A172 (cell line): ENCODE measurements at places on chromosomes 16 and 17.
A peak's percentile ranks its signal among the peaks of the same experiment; 100 is the strongest.

DNA sequence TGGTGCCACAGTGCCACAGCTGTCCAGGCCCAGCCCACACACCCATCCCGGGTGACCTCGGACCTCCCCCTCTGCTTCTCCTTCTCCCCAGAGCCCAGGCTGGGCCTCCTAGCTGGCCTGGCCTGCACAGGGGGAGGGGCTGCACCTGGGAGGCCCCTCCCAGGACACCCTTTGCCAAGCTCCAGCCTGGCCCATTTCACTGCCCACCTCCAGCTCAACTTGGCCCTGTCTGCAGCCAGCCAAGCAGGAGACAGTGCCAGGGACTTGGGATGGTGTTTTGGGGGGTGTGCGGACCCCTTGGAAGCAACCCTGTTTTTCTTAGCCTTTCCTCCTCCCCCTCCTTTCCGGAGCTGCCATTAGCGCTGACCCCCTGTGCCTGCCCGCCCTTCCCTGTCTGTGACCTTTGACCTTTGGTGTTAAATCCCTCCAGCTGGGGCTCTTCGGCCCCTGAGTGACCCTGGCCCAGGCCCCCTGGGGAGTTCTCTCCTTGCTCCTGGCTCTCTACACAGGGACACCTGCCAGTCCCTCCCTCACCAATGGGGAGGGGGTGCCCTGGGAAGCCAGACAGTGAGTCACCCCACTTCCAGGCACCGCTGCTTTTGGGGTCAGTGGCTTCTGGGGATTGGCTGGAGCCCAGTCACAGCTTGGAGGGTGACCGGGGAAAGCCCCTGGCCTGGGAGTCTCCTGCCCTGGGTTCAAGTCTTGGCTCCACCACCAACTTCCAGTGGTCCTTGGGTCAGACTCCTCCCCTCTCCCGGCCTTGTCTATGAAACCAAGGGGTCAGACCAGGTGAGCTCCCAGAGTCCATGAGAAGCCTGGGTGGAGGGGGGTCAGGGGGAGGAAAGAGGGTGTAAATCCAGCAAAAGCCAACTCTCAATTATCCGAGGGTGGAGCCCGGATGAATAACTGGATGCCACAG, 1.9 kb downstream of the GLIS2 start:
- peak; percentile 85 for DNase-seq

DNA sequence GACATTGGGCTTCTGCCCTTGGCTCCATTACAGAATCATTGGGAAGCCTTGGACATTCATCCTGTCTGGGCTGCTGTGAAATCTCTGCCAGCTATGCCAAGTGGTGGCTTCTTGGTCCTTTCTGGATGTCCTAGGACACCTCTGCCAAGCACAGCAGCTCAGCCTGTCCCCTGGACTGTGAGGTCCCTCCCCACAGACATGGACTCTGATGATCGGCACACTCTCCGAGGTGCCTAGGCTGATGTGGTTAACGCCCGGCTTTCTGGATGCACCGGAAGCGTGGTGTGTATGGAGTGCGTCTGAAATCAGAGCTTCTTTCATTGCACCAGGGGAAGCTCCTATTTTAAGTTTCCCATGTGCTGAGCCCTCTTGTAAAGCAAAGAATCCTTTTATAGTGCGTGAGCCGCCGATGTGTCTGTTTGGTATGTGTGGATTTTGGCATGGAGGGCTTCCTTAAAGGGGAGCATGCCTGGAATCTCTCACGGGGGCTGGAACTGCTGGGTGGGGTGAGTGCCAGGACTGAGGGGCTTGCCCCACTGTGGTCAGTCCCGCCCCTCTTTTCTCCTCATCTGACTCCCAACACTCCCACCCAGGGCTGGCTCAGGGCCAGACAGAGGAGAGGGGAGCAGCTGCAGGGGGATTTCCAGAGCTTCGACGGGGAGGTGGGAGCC, 7.0 kb upstream of the ARHGAP23 start:
- DNase-seq = no peak

GRCh38 chr17:32849879-32850278, 27.0 kb downstream of the MYO1D start:
- DNase-seq = no peak

DNA sequence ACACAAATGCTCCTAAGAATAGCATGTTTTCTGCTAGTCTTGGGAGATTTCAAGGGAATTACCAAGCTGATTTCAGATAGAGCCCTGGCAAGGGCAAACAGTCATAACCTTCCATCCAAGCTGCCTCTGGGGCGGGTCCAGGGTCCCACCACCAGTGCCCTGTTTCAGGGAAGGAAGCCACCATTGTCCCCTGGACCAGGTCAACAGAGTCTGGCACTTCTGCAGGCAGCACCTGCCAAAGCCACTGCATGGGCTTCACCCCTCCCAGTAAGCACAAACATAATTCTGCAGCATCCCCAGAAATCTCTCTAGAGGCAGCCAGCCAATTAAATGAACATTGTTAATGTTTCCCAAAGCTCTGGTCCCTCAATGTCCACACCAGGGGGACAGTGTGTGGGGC, 143.0 kb downstream of the SALL1 start:
- DNase-seq = no peak

GRCh38 chr16:51834794-51835193, 683.7 kb upstream of the SALL1 start:
- no peak for DNase-seq

DNA sequence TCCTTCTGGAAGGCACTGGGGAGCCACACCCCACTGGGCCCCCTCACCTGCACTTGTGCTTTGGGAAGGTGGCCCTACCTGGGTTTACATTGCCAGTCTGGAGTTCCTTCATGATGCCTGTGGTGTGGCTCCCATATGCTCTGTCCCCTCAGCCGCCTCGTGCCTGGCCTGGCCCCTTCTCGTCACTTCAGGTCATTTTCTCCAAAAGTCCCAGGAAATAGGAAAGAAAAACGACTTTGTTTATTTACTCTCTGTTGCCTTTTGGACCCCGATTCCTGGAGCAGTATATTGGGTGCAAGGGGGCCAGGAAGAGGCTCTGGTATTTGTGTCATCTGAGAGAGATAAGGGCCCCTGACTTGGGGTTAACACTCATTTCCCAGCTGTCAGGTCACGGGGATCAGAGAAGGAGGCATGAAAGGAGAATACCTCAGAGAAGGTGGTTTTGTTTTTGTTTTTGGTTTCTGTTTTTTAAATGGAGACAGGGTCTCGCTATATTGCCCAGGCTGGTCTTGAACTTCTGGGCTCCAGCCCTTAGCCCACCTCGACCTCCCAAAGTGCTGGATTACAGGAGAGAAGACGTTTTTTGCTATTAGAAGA, 4.7 kb downstream of the SOCS3 start:
- DNase-seq = no peak

GRCh38 chr16:72979974-72980373, 68.0 kb downstream of the ZFHX3 start:
- DNase-seq = no peak
